ENCODE measurements at places on chromosomes 12 and 14.
A peak's percentile ranks its signal among the peaks of the same experiment; 100 is the strongest.

- no peak for DNase-seq
Observed at GRCh38 chr12:120314220-120314619, 12.1 kb downstream of the SIRT4 start.

GRCh38 chr14:92832137-92832700, 38.1 kb downstream of the GOLGA5 start:
- no peak for DNase-seq

DNA sequence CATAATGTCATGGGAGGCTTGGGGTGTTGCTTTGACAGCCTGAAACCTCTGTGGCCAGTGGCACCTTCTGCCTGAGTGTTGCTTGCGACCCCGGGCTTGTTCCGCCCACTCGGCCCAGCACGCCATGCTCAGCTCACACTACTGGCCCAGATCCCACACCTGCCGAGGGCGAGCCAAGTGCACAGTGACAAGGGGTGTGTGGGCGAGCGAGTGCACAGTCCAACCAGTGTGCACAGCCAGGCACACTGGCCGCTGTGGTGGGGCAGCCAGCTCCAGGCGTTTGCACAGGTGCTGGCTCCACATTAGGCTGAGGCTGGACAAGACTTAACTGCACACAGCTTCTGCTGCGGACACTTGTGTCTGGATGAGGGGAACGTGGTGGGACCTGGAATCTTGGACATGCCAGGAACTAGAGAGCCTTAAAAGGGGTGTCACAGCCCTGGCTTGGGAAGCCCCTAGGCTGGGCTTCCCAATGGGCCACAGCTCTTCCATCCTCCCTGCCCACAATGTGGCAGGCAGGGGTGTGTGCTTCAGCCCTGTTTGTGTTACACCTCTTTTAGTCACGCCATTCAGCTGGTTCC, 609.2 kb upstream of the FOXG1 start:
- DNase-seq: no peak

DNA sequence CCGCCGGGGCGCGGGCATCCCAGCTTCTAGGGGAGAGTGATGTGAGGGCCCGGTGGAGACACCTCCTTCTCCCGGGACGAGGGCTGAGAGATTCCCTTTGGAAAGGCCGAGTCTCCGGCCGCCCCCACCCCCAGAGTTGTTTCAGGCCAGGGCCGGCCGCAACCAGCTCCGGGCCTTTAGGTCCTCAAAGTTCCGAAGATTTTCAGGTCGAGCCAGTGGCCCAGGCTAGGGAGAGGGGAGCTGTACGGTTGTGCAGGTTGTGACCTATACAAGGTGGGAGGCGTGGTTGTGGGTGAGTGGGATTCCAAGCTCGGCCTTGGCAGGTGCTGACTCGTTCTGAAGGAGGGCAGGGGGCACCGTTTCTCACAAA, 18.4 kb upstream of the ANKRD33 start:
- DNase-seq: no peak

GRCh38 chr14:49508124-49508523, 78.1 kb downstream of the RPS29 start:
- no peak for DNase-seq

GRCh38 chr14:56524971-56525677, 54.5 kb upstream of the TMEM260 start:
- DNase-seq: no peak

DNA sequence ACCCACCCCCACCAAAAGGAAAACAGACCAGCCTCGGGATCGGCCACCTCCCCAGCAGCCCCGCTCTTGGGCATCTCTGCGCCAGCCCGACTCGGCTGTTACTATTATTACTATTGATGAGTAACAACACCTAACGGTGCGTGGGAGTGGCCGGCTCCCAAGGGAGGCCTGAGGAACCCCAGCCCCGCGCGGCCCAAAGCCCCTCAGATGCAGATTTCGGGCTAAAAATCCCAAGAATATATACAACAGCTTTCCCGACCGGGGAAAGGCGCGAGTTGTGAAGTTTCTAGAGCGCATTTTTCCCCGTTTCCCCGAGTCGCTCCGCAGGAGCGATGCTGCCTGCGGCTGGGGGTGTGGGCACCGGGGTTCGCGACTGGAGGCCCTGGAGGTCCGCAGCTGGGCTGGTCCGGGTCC, 565 bp downstream of the NT5DC3 start:
- no peak for DNase-seq

DNA sequence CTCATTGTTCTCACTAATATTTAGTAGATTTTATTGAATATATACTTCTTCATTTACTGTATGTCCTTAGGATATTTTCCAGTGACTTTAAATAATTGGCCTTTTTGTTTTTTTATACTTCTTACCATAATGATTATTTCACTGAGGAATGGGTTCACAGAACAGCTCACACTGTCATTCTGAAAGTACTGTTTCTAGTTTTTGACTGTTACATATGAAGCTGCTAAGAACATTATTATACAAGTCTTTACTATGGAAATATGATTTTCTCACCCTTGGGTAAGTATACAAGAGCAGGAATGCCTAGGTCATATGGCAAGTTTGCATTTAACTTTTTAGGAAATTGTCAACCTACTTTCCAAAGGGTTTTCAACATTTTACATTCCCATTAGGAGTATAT, 343.1 kb downstream of the CCER1 start:
- no peak for DNase-seq

- DNase-seq: no peak
Observed at GRCh38 chr12:124919521-124920352, 5.3 kb upstream of the UBC start.

GRCh38 chr12:123578243-123578642, 6.1 kb upstream of the TMED2 start:
- no peak for DNase-seq

DNA sequence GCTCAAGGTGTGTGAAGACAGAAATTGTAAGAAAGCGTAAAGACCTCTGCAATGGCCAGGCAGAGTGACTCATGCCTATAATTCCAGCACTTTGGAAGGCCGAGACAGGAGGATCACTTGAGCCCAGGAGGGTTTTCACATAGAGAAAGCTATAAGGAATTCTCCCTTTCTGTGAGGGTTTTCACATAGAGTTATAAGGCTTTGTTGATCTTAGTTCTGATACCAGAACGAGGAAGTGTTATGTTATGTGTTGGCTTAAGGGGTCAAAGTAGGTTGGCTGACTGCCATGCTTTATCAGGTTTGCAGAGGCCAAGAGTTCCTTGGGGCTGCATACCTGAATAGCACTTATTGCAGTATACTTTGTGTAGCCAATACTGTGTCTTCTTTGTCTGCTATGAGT, 139.1 kb downstream of the ERC1 start:
- no peak for DNase-seq

DNA sequence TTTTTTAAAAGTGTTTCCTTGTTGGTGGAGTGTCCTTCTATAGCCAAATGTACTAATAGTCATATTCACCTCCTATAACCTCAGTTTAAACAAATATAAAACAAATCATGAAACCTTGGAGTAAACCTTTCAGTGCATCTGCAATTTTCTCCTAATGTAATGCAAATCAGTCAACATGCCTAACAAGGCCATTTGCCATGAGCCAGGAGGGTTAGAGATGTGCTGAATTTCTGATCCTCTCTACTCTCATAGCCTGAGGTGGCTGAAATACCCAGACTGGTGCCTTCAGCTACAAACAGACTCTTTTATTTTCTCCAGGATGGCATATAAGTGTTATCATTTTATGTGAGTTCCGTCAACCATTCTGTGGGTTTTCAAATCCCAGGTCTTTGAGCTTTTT, 908.1 kb downstream of the GALC start:
- no peak for DNase-seq

DNA sequence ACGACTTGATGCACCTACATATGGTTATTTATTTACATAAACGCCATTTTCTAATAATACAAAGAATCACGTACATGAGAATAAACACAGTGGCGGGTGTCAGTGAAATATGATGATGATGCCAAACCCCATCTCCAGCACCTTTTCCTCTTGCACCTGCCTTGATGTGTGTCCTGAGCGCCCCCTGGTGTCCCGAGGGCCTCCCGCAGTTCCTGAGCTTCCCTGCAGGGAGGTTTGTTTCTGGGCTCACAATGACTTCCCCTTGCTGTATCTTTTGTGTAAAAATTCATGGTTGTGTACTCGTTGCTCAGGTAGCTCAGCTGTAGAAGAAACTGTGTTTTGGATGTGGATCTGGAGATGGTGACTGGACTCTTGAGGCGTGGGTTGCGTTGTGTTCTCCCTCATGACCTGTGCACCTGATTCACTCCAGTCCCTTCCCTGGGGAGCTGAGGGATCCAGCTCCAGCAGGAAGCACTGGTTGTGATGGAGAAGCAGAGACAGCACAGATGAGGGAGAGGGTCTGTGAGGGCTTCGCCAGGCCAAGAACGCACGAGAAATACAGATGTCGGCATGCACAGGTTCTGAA, 1037.8 kb downstream of the TMEM121 start:
- peak; percentile 71 for DNase-seq

DNA sequence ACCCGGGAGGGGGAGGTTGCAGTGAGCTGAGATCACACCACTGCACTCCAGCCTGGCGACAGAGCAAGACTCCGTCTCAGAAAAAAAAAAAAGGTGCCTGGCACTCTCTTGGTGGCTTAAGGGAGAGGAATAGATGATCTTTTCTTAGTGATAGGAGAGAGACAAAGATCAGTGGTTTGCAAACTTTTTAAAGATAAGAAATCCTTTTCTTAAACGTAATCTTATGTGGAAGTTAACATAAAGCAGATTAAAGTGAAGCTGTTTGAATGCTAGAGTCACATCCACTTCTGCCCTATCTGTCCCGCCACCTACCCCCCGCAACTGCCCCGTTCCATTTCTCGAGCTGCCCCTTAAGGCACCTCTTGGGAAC, 6.3 kb upstream of the NINJ2 start:
- no peak for DNase-seq

DNA sequence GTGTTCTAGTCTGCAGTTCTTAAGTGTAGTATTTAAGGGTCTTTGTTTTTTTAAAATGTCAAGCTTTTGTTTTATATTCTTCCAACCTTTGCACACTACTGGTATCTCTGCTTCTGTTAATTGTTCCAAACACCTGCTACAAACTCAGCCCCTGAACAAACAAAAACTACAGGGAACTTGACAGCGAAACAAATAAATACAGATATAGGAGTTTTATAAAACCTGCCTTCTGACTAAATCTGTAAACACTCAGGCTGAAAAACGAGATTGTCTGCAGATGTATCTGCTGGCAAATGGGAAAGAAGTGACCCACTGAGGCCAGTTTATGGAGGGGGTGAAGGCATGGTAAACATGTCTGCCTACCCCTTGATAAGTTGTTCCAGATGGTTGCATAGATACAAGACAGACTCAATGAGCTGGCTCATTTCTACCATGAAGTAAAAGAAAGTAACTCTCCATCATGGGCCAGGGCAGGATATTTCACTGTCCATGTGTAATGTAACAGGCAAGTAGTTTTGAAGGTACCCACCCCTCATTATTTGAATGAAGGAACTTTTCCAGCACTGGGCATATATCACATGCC, 75.6 kb downstream of the LMO3 start:
- no peak for DNase-seq

GRCh38 chr12:67356380-67356774, 87.2 kb downstream of the CAND1 start:
- DNase-seq: no peak

DNA sequence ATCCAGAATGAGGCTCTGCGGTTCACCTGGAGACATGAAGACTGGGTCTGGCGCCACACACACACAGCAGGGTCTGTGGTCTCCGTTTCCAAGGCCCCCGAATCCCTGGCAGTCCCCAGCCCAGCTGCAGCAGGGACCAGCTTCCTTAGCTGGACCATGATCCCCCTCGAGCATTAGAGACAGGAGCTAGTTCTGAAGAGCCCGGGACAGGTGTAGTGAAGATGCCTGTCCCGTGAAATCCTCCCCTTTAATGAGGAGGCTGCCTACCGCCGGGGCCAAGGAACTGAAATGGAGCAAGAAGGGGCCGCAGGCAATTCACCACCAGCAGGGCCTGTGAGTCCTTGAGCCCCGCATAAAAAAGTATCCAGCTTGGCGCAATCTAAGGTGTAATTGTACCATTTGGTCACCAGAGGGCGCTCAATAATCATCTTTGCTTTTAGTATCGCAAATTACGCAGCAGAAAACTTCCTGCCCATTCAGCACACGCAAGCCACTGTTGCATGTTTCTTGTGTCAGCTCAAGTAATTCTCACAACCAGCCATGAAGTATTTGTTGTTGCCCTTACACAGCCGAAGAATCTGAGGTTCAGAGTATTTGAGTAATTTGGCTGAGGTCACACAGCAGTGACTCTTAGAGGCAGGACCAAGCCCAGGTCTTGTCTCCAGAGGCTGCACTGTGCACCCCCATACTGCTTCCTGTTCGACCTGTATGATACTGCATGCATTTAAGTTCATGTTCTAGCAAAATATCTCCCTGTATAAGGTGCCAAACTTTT, 54.3 kb upstream of the PPP2R5C start:
- peak; percentile 76 for DNase-seq

DNA sequence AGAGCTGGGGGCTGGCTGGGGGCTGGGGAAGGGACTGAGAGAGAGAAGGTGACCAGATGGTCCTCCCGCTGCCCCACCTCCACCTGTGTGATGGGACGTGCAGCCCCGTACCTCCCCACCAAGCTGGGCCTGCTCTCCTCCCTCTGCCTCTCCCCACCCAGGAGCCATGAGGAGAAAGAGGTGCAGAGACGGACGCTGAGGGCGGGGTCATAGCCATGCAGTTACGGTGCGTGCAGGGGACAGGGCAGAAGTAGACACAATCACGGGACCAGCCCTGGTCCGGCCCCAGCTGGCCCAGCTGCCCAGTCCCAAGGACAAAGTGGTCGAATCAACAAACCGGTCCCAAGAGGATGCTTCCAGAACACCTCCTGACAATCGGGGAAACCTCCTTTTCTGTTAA, 33.2 kb downstream of the RFLNA start:
- no peak for DNase-seq

DNA sequence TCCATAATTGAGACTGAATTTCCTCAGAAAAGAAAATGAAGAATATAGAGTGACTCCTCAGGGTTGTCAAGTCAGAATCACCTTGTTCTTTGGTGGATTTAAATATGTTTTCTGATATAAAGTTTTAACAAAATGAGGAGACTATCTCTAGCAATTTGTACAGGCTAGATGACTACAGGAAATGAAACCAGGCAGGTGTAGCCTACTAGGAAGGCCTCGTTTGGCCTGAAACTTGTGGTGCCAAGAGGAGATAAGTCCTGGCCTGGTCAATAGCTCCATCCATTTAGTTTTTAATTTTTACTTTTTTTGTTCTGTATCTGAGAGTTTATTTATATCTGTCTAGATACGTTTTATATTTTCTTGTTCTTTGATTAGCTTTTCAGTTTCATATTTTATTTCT, 41.5 kb downstream of the SNAPC1 start:
- no peak for DNase-seq

- DNase-seq: no peak
Observed at GRCh38 chr12:5620896-5621295, 189.0 kb downstream of the NTF3 start.

- DNase-seq: no peak
Observed at GRCh38 chr12:89129167-89129870, 223.0 kb downstream of the DUSP6 start.

DNA sequence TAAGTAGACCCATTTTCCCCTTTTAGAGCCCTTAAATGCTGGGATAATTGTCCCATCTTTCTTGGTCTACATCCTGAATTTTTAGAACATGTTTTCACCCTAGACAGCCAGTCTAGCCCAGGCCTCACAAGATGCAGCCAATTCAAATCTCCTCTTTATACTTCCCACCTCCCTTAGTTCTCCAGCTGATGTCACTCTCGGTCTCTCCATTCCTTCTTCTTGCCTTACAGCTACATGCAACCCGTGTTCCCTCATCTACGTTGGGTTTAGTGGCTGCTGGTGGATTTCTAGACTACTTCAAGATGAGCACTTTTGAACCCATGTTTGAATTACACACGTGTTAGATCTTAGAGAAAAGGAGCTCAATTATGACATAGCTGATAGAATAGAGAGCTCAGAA, 132.0 kb downstream of the PPM1H start:
- DNase-seq: no peak
